ENCODE measurements at places on chromosomes 6 and 20.

GRCh38 chr6:66970373-66970772, 1263.3 kb upstream of the EYS start:
- DNase-seq = no peak

DNA sequence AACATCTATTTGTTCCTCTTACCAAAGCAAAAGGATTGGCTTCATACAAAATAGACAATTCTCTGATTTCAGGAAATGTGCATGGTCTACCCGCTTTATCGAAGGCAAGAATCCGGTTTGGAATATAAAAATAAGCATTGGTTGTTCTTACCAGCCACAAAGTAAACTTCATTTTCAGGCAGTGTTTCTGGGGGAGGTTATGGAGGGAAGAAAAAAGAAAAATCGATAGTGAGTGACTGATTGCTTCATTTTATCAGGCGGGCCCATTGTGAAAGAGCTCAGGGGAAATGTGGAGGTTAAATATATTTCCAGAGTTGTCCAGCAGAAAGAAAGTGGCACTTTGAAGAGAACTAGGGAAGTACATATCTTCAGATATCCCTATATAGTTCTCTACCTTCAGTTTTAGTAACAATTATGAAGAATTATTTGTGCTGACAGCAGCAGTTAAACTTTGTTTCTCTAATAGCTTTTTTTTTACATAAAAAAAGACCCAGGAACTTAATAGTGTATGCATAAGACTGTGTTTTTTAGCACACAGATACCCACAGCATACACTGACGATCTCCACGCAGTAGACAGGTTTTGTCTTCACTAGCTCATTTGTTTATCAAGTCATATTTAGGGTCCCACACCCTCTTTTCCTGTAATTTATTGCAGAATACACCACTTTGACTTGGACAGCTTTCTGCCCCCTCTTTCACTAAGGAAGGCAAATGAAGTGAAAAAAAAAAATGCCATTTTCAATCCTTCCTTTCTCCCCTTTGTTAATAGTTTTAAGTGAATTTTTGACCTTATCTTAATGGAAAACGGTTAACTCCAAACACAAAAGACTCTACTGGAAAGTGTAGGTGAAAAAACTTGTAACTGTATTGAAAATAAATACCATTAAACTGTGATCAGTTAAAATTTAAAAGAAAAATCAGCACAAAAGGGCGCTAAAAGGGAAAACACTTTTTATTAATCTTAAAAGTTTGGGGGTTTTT, 2.9 kb downstream of the POU3F2 start:
- DNase-seq = no peak

GRCh38 chr6:88377976-88378568, 211.9 kb upstream of the CNR1 start:
- no peak for DNase-seq

DNA sequence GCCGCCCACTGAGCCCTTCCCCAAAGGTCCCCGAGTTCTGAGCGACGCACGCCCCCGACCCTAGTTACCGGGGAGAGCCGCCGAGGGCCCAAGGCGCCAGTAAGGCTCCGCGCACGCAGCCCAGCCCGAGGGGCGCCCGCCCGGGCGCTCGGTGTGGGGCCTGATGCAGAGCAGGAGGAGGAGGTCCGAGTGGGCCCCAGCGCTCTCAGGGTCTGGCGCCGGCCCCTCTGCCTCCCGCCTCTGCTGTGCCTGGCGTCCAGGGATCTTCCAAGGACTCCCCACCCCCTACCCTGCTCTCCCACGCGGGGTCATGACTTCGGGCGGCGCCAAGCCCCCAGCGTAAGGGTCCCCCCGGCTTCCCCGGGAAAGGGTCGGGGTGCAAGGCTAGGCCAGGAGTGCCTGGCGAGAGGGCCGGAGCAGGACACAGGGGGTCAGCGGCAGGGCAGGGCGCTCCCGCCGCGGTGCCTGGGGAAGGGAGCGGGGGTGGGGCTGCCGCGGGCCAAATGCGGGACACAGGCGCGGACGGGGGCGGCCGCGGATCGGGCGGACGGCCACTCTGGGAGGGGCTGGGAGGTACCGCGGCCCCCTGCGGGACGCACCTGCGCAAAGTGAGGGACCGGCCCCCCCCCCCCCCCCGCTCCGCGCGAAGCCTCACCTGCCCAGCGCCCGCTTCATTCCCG, 637 bp downstream of the ABHD12 start:
- no peak for DNase-seq

- no peak for DNase-seq
Measured at GRCh38 chr6:45518013-45518720, 140.4 kb upstream of the SUPT3H start.

DNA sequence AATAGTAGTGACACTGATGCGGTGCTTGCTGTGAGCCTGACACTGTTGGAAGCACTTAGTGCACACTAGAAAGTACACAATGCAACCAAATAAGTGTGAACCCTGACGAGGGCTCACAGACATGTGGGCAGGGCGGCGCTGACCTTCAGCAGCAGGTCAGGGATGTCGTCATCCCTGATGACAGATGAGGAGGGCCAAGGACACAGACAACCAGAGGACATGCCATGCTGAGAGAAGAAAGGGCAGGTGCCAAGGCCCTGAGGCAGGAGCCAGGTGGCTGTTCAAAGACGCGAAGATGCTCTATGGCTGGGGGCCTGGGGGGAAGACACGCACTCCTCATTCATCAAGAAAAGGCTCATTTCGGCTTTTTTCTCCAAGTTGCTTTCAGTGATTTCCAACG, 176.4 kb upstream of the CST7 start:
- no peak for DNase-seq

- no peak for DNase-seq
Measured at GRCh38 chr20:3168829-3169590, 4.3 kb downstream of the LZTS3 start.

DNA sequence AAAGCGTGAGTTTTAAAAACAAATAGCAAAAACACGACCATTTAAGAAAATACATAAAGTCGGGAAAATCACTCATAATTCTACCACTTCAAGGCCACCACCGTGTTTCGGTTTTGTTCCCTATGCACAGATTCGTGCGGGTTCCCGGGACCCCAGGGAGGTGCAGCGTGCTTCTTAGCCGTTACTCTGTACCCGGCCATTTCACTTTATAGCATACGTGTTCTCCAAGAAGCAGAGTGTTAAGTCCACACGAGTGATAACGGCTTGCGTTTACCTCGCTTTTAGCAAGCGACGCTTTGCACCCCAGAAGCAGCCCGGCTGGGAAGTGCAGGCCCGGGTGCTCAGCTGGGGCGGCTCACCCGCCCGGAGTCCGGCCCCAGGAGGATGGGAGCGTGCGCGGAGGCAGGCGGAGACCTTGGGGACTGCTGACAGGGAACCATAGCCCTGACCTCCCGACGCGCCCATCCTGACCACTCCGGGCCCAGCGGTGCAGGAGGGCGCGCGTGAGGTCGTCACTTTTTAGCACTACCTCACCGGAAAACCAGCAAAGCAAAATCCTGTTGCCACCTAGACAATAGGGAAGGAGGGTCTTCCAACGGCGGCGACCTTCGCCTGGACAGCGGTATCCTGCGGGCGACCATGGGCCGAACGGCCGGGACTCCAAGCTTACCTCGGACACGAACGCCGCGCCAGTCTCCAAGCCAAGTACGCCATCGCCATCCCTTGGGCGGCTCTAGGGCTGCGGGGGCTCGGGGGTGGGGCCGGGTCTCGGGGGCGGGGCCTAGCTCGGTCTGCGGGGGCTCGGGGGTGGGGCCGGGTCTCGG, at the start of gene ECI2:
ECI2 (minus strand) TSS at position 735 of the 824 bp plus-strand sequence; CDS start at position 720, 15 bp downstream.
- DNase-seq = peak; percentile 24

DNA sequence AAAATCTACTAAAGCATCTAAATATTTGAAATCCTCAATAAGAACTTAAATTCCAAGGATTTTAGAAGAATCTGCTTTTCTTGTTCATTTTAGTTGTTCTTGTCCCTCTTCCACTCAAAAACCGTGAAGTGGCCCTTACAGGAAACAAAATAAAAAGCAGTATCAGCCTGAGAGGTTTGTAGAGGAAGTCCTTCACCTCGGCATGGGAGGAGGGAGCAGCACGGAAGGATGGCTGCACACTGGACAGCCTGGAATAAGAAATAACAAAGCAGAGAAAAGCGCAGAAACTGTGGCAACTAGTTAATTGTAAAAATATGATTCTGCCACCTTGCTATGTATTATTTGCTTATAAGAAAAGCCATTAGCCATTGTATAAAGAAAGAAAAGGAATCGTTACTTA, 46.1 kb downstream of the RALGAPA2 start:
- DNase-seq = no peak

DNA sequence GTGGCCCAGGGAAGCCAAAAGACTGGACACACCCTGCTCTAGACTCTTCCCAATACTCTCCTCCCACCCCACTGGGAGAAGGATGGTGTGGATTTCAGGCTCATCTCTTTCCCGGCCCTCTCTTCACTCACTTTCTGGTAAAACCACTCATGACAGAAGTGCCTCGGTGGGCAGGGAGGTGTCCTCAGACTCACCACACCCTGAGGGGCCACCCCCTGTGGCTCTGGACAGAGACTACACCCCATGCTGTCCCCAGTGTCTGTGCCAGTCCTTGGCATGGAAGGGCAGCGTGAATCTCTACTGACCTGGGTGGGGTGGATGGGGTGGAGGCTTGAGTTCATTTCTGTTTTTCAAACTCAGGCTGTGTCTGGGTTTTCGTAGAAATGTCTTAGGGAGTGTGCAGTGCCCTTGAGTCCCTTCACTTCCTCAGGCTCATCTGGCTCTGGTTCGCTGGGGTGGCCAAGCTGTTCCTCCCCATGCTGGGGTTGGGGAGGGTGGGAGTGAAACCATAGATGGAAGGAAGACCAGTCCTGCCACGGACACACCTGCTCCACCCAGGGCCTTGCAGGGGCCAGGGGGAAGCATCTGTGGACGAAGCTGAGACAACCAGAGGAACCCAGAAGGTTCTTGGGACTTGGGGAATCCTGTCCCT, 59.1 kb downstream of the EZR start:
- DNase-seq = no peak

DNA sequence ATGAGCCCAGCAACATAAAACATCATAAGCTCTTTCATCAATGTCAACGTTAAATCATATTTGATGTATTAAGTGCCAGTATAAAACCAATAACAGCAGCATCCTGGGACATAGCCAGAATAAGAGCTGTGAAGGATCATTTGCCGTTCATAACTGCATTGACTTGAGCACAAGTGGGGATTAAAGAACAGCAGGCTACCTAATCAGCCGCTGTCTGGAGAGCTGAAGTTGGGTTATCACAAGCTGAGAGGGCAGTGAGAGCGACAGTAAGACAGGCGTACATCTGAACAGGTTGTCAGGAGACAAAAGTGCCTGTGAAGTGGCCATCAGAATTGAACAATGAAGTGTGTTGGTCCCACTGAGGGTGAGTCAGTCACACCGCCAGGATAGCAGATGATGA, 269.6 kb downstream of the GRIK2 start:
- DNase-seq = no peak

DNA sequence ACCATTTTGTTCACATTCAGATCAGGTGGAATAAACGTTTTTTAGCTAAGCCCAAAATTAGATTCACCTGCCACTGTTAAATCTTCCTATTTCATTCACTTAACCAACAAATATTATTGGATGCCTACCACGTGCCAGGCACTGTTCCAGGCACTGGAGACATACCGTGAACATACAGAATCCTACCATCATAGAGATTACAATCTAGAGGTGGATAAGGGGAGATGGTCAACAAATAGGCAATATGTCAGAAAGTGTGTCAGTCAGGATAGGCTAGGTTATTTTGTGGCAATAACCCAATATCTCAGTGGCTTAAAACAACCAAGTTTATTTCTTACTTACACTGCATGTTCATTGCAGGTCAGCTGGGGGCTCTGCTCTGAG, 58.7 kb upstream of the REV3L start:
- no peak for DNase-seq

DNA sequence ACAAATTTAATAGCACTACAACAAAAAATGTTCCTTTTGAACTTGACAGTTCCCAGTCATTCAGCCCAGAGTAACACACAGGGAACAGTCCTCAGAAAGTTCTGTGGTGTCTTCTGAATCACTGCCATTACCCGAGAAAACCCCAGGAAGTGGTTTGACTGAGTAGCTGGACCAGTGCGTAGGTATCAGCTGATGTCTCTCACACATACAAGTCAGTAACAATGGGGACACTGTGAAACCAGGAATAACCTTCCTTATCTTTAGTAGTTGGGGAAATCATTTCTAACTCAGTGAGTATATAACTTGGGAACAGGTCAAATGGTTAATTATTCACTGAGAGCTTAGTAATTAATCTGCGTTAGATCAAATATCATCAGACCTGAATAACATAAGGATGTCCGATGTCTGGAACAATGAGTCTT, 73.1 kb downstream of the HIVEP2 start:
- DNase-seq = no peak

DNA sequence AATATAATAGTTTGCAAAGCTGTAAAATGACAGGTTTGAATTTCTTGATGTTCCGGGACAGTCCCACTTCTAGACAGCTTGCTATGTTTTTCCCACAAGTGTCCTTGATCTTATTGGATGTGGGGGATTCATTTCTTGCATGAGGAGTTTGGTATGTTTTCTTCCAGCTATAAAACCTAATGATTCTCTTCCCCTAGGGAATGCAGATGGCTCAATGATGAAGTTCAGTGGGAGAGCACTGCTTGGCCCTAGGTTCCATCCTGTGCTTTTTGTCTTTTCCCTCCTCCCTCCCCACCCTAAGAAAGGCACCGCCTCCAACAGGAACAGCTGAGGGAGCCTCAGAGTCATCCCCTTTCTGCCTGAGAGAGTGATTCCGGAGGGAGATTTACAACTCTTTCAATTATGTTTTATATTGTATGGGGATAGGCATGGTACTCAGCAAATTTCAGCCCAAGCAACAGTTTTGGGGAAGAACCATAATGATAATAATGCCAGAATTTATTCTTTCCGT, 149.2 kb downstream of the PHACTR1 start:
- DNase-seq = no peak

DNA sequence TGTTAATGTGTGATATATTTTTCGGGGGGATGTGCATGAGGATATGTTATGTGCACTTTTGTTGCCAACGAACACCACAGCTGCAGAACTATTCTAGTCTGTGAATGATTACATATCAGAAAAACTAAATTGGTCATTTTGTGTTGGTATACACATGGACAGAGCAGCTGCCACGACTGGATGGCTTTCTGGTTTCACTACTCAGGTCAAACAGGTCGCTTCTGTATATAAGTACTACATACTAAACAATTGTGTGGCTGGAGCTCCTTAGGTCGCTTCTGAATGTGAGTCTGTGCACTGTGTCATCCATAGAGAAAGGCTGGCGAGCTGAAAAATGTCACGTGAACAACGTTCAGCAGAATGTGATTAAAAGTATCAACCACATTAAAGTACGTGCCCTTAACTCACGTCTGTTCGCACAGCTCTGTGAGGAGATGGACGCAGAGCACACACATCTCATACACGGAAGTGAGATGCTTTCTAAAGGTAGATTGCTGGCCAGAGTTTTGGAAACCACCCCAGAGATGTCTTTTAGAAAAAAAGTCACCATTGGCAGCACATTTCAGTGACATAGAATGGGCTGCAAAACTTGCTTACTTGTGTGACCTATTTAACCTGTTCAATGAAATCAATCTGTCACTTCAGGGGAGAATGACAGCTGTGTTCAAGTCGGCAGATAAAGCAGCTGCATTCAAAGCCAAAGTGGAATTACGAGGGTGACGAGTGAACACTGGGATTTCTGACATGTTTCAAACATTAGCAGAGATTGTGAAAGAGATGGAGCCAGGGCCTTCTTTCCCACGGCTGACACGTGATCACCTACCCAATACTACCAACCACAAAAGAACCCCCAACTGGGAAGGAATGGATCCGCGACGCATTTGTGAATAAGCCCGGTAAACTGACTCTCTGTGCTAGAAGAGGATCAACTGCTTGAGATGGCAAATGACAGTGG, 176.6 kb downstream of the PDE10A start:
- no peak for DNase-seq

- no peak for DNase-seq
Measured at GRCh38 chr6:35299674-35300073, 2.1 kb downstream of the DEF6 start.
